ENCODE measurements at places on chromosomes 5 and 9.

DNA sequence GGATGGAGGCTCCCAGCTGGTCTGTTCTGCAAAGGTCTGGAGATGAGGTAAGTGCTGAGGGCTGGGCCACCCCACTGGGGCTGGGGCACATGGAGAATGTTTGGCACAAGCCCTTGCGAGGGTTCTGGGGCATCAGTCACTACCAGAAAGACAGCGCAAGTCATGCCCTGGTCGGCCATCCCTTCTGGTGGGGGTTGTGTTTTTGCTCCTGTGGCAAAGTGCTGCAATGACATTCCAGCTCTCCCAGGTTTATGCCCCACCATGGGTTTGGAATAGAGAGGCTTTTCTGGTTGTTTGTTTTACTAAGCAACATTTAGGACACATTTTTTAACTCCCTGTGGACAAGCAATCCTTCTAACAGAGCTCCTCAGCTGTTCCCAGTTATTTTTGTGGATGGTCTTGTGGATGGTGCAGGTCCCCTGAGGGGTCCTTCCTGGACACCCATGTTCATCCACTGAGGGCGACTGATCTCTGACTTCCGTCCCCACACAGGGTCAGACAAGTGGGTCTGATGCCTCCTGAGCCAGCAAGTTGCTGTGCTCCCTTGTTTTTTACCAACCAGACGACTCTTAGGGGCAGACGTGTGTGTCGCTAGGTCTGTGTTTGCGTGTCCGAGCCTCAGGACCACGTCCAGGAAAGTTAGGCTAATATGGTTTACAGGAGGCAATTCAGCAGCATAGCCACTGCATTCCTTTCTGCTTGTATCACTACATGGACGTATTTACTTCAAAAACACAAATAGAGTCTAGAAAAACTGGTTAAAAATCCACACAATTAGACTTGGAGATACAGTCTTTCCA, 64.9 kb upstream of the ECM2 start:
- DNase-seq: no peak

- no peak for DNase-seq
These were observed 20.2 kb upstream of the TJP2 start for GRCh38 chr9:69153707-69154521.

- DNase-seq: no peak
These were observed 74.7 kb downstream of the ANKRD55 start for GRCh38 chr5:56158331-56158960.

DNA sequence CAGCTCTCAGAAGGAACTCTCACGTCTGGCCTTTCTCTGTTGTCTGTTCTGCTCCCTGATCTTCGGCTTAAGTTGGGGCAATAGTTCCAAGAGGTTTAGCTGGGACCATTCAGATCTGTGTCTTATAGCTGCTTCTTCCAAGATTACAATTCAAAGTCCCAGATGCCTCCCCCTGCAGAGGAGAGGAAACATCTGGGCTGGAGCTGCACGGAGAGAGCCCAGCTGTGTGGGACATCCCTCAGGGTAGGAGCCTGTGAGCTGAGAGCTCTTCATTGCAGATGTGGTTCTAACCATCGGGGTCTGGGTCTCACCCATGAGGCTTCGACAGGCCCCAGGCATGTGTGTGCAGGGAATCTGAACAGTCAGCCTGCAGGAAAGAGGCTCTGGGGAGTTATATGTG, 9.0 kb upstream of the PHF19 start:
- no peak for DNase-seq

GRCh38 chr9:84411683-84412267, 71.2 kb upstream of the SLC28A3 start:
- no peak for DNase-seq

DNA sequence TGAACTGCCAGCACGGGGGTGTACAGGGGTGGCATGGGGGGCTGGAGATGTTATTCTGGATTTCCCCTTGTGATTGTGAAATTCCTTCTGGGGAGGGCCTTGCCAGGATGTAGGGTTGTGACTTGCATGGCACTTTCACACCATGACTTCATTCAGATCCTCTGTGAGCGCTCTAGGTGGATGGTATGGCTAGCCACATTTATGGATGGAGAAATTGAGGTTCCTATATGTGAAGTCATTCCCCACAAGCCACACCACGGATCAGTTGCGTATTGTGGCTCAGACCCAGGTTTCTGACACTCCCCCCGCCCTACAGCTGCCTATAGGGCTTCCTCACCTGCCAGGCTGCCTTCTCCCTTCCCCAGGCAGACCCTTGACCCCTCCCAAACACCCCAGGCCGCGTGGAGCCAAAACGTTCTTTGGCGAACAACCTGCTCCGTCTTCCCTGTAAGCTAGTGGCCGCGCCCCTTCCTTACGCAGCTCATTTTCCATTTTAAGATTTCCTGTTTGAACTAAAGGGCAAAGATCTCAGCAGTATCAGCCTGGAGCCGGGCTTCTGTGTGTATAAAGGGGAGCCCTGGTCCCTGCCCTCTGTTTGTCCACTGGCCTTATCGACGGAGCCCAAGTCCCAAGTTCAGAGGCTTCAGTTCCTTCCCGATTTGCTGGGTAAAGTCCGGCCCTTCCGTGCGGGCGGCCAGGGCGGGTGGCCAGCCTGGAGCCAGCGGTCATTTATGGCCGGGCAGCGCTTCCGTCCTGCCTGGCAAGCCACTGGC, 97.8 kb upstream of the KLF4 start:
- DNase-seq: no peak

- no peak for DNase-seq
These were observed 54.7 kb upstream of the SARDH start for GRCh38 chr9:133792721-133793470.

DNA sequence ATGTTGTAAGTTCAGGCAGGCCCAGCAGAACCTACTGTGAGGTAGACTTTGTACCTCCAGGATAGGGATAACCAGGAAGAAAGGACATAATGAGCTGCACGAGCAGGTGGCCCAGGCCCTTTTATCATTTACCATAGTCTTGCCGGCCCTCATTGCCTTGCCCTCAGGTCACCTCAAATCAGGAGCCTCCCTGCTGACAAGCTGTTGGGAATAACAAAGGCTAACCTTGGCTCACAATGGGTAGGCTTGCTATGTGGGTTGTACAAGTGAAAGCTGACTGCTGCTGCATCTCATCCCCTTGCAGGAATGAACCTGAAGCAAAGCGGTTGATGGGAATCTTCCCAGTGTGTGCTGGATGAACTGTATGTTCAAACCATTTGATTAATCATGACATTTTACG, 159.5 kb upstream of the ACTBL2 start:
- no peak for DNase-seq

- DNase-seq: no peak
These were observed 213.0 kb downstream of the FSTL4 start for GRCh38 chr5:133399247-133399891.

- no peak for DNase-seq
These were observed 2.5 kb upstream of the AQP7 start for GRCh38 chr9:33404788-33405362.

DNA sequence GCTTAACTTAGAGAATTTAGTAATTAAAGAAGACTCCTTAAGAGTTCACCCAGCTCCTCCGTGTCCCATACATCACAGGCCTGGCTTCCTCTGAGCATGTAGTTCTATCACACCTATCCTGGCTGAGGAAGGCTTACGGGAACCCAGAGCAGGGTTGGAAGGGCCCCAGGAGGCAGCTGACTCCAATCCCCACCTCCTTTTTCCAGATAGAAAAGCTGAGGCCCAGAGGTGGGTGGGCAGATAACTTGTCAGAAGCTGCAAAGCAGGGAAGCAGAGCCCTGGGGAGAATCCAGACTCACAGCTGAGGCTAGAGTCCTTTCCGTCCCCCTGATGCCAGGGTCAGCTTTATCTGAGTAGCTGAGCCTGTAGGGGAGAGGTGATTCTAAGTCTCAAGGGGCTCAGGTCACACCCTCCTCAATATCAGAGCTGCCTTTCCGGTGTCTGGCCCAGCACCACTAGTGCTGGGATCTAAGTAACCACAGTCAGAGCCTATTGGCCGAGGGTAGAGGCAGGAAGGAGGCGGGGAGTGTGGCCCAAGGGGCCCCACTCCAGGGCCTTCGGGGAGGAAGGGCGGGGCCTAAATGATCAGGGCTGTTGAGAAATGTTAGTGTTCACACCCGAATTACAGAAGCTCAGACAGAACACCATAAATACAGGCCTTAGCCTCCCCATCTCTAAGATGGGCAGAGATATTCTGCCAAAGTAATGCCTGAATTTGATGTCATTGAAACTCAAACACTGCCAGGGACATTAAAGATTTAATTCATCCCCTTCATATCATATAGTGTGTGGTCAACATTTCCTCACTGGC, 9.9 kb downstream of the CCDC69 start:
- peak; percentile 67 for DNase-seq

DNA sequence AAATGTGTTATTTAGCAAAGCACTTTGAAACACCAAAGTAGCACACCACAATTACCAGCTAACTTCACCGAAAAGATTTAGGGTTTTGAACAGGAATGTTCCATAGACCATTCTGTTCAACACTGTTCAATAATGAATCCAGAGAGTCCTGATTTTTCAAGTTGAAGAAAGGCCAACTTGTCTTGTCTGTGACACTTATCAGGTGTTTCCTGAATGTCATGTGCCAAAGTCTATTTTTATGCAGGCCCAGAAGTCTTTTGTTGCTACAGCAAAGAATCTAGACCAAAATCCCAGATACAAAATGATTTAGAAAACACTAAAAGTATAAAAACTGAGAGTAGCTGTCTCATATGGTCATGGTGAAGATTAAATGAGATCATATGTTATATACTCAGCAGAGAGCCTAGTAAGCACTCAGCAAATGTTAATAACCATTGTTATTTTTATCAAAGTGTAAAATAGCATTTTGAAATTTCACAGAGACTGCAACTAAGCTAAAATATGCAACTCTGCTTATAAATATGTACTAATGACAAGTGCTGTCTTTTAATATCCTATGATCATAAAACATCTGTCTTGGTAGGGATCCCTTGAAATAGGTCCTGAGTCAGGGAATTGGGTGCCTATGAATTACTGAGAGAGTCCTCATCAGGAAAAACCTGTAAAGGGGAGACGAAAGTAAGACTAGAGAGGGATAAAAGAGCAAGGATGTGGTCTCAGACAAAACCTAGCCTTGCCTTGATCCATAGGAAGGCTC, 122.4 kb upstream of the SLC12A2 start:
- DNase-seq: no peak

DNA sequence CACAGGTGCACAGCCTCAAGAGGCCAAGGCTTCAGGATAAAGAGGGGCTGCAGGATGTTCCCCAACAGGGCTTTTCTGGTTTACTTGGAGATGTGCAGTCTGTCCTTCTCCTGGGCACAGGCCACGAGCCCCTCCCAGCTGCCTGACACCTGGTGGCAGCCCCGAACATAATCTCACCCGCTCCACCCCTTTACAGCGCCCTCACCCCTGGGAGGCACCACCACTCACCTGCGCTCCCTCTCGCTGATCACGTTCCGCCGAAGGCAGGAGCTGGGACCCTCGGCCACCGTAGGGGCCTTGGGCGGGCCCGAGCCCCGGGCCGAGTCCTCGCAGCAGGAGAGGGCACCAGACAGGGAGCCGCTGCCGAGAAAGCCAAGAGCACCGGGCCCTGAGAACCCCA, 514 bp downstream of the SOHLH1 start:
- DNase-seq: no peak

DNA sequence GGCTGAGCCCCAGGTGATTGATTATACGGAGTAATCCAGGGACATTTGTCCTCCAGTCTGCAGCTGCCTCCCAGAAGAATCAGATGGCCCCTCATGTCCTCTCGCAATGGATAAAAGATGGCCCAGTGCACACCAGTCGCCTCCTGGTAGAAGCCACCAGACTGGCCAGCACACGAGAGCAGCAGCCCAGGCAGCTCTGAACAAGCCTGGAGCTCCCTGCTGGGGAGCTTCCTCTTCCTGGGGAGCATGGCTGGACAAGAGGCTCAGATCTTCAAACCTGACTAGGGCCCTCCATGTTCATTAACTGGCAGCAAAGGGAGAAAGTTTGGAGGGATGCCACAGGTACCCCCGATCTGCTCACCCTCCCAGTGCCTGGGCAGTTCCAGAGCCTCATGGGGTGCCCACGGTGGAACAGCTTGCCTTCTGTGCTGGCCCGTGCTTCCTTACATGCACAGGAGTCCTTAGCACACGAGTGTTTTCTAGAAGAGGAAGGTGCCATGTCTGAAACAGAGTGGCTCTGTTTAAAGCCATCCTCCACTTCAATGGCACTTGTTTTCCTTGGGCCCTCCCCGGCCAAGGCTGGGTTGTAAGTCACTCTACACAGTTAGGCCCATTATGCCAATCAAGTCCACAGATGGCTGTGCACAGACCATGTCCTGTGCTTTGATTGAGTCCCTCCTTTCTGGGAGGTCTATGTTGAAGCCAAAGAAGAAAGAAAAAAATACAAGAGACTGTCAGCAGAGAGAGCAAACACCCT, 75.6 kb downstream of the PRRT1B start:
- DNase-seq: no peak

DNA sequence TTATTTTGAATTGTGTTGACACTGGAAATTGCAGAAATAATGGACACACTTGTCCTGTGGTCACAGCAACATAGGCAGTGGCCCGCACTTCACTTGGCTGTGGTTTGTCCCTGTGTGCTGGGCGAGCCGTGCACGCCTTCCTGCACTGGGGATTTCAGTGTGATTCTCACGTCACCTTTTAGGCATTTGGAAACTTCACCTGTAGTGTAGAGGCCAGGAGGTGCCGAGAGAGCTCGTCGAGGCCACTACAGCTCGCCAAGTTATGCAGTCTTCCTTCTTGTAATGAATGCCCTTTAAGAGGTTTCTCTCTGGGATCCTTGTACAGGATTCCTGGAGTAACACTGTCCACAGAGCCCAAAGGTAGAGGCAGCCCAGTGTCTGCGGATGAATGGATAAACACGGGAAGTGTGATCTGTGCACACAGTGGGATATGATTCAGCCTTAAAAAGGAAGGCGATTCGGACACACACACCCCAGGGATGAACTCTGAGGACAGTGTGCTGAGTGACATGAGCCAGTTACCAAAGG, 14.7 kb downstream of the TRAF2 start:
- no peak for DNase-seq

GRCh38 chr5:14738050-14738449, 73.5 kb downstream of the OTULIN start:
- DNase-seq: no peak

- no peak for DNase-seq
These were observed 77.2 kb downstream of the ATP10B start for GRCh38 chr5:160774666-160775315.

DNA sequence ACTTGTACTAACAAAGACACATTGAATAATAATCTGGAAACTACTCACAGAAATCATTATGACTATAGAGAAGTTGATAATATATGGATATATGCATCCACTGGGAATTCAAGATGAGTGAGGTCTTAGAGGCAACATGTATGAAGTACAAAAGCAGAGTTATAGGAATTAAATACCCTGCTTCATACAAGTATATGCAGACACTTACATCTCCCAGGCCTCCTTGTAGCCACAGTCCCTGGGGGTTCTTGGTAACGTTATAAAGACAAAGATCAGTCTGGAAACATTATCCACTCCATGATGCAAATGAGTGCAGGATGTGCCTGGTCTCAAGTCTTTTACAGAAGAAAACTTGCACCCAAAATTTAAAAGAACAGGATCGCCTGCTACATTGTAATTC, 92.4 kb upstream of the ANXA1 start:
- no peak for DNase-seq
